Stimulated activated CD8-positive, alpha-beta memory T cell treated with anti-CD3 and anti-CD28 coated beads, Interleukin-2, amount 100 ng/mL, for 1 hour (primary cell): ENCODE measurements at places on chromosomes 11 and 22.

- no peak for DNase-seq
These were observed 3.1 kb downstream of the ZNF280A start for GRCh38 chr22:22516992-22517391.

GRCh38 chr22:27278946-27279345, 522.6 kb downstream of the MN1 start:
- DNase-seq = no peak

GRCh38 chr11:66247295-66247694, 21.1 kb upstream of the RAB1B start:
- DNase-seq = no peak

DNA sequence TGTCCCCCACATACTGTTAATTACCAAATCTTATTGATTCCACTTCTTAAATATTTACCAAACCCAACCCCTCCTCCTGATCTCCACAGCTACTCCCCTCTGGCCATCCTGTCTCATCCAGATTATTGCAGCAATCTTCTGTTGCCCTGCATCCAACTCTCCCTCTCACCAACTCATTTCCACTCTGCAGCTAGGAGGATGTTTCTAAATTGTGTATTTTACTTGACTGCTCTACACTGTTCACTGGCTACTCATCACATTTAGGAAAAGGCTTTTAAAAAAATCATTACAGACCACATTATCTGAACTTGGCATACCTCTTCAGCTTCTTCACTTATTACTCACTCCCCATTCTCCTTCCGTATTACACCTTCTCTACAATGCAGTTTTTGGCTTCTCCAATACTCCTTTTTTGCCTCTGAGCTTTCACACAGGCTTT, 117.9 kb downstream of the ATG16L2 start:
- DNase-seq = no peak

DNA sequence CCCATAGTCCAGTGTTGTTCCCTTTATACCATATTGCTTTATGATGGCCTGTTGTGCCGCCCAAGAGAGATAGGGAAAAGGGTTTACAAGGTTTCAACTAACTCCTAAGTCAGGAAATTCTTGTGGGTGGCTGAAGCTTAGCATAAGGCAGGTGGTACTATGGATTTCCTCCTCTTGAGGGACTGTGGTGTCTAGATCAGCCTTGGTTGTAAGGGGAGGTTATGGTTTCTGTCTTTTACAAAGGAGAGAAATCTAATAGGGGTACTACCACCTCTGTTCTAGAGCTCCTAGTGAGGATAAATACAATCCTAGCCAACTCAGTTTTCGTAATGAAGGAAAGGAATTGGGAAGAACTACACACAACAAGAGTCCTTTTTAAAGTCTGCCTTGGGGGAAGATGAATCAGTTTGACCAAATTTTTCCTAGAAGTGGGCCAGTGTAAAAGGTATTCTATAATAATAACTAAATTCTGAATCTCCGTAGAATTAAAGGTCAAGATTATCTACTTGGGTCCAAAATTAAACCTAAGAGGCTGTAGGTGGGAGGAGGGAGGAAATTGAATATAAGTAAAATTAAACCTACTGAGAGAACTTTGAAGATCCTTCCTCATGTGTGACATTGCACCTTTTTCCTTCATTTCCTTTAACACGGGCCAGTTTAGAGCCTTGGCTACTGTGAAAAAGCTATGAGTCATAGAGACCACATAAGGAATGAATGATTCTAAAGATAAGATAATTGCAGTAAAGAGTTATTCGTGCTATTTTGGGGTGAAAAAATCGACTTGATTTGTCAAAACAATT, 17.2 kb downstream of the DLAT start:
- DNase-seq = no peak
